Daoy (cell line): ENCODE measurements at places on chromosomes 16 and 17. TPM values are rescaled to one million over a fixed set of nuclear protein-coding genes. Genes with fewer than 3 reads are reported as not detected.

DNA sequence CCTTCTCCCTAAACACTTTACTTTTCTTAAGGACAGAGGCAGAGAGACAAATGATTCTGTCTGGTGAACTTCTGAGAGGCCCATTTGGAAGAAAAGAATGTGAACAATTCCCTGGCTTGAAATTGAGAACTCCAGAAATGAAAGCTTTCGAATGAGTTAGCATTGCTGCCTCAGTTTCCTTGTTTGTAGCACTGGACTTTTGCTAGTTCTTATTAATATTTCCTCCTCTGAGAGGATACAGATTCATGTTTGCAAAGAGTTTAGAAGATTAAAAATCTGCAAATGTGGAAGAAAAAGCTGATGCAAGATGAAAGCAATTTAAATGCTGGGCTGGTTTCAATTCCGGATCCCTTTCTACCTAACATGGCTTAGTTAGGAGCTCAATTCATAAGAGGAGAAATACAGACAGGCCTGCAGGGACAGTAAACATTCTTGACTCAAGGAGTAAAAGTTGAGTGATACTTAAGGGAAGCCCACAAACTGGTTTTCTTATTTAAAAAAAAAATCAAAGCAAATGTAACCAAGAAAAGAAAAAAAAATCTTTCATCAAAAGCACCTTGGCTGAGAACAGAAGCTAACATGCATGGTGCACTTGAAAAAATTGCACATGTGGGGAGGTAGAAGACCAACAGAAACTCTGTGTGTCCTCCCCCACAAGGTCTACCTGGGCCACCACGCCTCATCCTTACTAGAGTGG, 27.1 kb downstream of the HNF1B start:
- no peak for DNase-seq

GRCh38 chr17:69997332-69997731, 77.7 kb upstream of the KCNJ16 start:
- peak; percentile 12 for DNase-seq

DNA sequence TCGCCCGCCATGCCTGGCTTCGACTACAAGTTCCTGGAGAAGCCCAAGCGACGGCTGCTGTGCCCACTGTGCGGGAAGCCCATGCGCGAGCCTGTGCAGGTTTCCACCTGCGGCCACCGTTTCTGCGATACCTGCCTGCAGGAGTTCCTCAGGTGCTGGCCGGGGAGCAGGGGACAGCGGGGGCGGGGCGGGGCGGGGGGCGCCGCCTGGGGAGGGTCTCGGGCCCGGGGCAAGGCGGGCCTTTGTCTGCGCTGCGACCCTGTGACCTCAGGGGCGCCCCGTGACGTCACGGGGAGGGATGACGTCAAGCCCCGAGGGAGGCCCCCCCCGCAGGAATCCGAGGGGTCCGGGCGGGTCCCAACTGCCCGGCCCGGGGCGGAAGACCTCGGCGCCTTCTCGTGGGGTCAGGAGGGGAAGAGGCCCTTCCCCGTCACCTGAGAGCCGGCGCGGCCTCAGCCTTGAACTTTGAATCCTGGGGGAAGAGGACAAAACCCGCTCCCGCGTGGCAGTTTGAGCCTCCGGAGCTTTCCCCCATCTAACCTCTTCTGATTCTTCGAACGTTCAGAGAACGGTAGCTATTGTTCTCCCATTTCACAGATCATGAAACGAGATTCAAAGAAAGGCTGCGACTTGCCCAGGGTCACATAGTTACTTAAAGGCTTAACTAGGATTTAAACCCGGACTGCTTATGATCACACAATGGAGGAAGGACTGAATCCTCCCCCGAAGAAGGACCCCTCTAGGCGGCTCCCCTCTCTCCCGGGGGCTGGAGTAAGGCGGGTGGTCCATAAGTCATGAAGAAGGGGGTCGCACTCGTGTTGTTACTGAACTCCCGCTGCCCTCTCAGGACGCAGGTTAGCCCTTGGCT, 527 bp downstream of the TRAF4 start:
- DNase-seq: peak; percentile 63

DNA sequence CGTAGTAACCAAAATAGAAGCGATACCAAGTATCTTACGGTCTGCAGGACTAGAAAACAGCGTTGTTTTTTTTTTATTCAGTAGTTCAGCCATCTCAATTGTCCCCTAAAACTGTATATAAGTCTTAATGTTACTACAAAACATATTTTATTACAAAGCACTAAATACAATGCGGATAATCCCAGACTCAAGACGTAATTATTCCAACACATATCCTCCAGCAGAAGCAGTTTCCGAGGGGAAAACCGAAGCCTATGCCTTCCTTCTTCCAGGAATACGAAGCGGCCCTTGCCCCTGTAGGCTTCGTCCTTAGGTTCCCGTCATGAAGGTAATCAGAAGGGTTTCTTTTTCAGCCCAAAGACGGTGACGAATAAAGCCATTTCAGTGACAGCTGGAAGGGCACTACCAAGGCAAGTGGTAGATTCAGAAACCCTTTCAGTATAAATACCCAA, 2.3 kb downstream of the TMEM107 start:
- no peak for DNase-seq

The CACNA1H gene
- 0.06 and 0.80 TPM in 2 replicates for total RNA-seq

DNA sequence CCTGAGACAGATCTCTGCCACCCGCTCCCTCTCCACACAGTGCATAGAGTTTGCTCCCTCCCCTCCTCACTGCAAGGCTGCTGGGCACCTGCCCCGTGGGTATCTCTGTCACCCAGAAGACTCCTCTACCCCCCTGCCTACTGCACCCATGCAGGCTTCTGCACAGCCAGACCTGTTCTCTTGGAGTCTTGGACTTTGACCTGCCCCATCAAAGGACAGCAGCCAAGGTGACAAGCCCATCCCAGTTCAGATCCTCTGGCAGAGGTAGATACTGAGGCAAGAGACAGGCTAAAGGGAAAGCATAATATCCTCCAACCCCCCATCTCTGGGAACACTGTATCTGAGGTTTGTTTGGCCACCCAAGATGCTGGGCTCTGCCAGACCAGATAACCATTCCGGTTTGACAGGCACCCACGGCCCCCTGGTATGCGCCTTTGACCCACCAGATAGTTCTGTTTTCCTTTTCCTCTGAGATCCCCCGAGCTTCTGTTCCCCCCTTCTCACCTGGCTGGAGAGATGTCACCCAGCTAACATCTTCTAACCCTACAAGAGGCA, 239.6 kb downstream of the SOX9 start:
- no peak for DNase-seq

GRCh38 chr17:81608082-81608481, 28.8 kb downstream of the NPLOC4 start:
- peak; percentile 44 for DNase-seq

The C16orf92 gene
- total RNA-seq: not detected in 2 replicates

GRCh38 chr16:11094075-11094856, 149.9 kb downstream of the CLEC16A start:
- peak; percentile 61 for DNase-seq

- no peak for DNase-seq
Observed at GRCh38 chr16:64453646-64454045, 668.2 kb downstream of the CDH11 start.

DNA sequence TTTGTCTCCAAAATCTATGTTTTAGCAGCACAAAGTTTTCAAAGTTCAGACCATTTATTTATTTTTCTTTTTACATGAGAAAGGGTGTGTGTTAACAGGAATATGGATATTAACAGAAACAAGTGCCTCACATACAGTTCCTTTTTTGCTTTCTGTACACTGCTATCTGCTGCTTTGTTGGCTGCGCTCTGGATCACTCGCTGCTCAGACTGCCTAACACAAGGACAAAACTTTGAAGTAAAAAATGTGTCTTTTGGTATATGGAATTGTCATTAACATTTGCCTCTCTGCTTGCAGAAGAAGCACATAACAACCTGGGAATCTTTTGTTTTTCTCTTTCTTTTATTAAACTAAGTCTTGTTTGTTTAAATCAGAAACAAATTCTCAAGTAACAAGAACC, 262.8 kb downstream of the ZFHX3 start:
- no peak for DNase-seq

The KRTAP1-5 gene
- not detected in 2 replicates for total RNA-seq

- DNase-seq: no peak
Observed at GRCh38 chr17:13016881-13017654, 759 bp downstream of the ELAC2 start.

The KRT15 gene
- total RNA-seq: 0.51 and 3.1 TPM in 2 replicates

DNA sequence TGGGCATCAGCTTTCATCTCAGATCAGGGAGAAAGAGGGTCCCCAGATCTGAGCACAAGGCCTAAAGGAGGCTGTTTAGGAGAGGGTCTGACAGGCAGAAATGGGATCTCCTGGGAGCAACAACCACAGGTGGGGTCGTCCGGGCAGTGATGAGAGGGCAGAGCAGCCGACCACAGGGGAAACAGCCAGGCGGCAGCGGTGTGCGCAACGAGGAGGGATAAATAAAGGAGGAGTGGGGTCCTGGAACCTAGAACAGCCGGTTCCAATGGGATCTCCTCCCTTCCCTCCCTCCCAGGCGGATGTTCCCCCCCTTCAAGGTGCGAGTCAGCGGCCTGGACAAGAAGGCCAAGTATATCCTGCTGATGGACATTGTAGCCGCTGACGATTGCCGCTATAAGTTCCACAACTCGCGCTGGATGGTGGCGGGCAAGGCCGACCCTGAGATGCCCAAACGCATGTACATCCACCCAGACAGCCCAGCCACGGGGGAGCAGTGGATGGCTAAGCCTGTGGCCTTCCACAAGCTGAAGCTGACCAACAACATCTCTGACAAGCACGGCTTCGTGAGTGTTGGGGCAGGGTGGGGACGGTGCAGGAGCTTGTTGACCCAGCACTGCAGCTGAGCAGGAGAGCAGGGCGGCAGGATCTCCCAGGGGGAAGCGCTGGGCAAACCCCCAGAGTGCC, 1.9 kb downstream of the TBX2 start:
- no peak for DNase-seq

DNA sequence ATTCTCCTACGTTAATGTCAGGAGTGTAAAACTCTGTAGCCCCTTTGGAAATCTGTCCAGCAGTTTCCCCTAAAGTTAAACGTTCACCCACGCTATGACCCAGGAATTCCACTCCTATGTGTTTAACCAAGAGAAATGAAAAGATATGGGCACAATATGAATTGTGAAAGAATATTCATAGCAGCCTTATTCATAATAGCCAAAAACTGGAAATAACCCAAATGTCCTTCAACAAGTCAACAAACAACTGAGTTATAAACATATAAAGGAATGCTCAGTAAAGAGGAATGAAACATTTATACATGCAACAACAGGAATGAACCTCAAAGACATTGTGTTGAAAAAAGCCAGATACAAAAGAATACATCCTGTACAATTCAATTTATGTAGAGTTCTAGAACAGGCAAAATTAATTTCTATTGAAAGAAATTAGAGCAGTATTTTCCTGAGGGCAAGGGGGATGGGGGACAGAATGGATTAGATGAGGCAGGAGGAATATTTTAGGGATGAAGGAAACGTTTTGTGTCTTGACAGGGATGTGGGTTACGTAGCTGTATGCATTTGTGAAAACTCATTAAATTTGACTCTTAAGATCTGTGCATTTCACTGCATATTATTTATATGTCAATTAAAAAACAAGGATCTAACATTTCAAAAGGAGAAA, 286.7 kb upstream of the CDH5 start:
- no peak for DNase-seq
